CD4-positive, alpha-beta memory T cell (primary cell): ENCODE measurements at places on chromosomes 5 and 9.

GRCh38 chr5:150258130-150258529 is 31.4 kb downstream of the CAMK2A start:
- DNase-seq: no peak

DNA sequence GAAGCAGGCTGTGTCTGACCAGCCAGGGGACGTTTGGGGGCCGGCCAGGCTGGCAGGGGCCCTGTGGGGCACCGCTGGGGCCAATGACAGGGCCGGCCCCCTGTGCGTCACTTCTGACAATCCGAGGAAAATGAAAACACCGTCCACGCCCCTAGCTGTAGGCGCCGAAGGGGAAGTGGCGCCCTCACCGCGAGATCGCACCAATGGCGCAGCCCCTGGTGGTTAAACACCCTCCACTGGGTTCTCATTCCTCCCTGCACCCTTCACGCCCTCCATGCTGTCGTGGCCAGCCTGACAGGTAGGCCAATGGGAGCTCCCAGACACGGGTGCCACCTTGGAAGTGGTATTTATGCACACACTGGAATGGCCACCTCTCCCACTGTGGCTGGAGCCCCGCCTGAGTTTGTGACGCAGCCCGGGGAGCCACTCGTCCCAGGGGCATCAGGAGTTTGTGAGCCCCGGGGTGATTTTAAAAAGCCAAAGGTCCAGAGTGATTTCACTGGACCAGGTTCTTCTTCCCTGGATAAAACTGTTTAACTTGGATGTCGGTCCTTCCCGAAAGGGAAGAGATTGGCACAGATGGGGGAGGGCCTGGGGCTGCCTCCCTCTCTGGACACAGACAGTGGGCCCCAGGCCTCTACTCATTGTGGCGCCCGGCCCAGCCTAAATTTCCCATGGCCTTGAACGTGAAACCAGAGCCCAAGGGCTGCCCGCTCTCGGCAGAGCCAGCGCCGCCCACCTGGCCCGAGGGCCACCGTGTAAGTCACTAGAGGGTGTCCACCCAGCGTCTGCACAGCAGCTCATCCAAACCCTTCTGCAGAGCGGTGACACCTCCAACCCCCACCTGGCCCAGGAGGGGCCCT is 49.7 kb downstream of the NKD2 start:
- no peak for DNase-seq

GRCh38 chr5:172612771-172613170 is 28.3 kb upstream of the NEURL1B start:
- no peak for DNase-seq

- no peak for DNase-seq
These were observed 107.9 kb upstream of the PPP2R2B start for GRCh38 chr5:146986469-146986868.

DNA sequence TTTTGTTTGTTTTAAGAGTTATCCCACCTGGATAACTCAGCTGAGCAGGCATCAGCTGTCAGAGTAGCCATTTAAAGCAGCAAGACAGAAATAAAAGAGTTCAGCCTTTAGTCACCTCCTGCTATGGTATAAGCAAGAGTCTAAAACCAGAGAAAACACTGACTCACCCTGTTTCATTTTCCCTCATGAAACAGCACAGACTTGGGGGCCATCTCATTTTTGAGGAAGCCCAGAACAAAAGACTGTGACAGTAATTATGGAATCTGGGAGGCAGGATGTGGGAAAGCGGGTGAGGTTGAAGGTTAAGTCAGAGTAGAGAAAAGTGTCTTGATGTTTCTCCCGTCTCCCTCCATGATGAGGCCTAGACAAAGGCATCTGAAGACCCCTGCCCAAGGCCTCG is 90.2 kb upstream of the FAM174A start:
- DNase-seq: no peak

GRCh38 chr5:135535820-135536801 is at the start of gene NEUROG1:
Gene NEUROG1, minus strand, starts transcription at chr5:135535964. Its CDS starts 274 bp downstream, at chr5:135535690.
- no peak for DNase-seq

- no peak for DNase-seq
These were observed 90.5 kb downstream of the RASEF start for GRCh38 chr9:82972446-82972845.

DNA sequence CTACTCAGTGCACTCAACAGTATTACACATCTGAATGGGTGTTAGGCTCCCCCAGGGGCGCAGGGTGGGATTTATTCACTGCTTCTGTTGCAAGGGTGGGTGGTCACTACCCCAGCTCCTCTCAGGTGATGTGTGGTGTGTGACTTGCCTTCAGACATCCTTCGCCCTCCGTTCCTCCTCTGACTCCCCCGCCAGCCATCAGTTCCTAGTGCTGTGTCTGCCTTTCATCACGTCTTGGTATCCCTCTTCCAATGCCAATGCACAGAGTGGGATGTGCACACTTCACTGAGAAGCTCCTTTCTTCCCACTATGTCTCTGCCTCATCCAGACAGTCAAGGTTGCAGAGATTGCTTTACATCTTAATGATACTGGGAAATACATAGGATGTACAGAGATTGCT is 79.4 kb downstream of the SLIT3 start:
- no peak for DNase-seq

- no peak for DNase-seq
These were observed 6.2 kb downstream of the NOL6 start for GRCh38 chr9:33467526-33467925.

DNA sequence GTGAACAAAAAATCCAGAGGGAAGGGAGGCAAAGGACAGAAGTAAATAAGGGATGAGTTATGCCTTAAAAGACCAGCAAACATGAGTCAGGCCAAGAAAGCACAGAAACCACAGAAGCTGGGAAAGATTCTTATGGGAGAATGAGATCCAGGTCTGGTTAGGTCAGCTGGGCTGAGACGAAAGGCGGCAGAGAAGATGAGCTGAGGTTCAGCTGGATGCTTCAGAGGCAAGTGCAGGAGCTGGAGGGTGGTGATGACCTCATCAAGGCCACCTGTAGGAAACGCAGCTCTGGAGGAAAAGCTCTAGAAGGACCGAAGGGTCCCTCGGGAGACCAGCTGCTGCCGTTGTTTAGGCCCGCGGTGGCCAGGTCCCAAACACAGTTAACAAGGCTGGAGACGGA is 152.0 kb downstream of the MYO10 start:
- DNase-seq: no peak

- no peak for DNase-seq
These were observed 141.1 kb downstream of the ENC1 start for GRCh38 chr5:74499256-74500050.

GRCh38 chr5:33583332-33583731 is 142.6 kb downstream of the TARS1 start:
- DNase-seq: no peak

DNA sequence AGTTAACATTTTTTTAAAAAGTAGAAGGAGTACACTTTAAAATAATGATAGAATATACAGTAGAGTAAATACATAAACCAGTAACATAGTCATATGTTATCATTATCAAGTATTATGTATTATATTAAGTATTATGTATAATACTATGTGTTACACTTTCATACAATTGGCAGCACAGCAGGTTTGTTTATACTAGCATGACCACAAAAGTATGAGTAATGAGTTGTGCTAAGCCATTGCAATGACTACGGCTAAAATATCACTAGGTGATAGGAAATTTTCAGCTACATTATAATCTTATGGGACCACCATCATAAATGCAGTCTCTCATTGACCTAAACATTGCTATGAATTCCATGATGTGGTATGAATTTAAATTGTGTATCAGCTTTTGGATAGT is 506.0 kb downstream of the HTR1A start:
- DNase-seq: no peak

GRCh38 chr5:124461941-124462340 is 284.5 kb downstream of the ZNF608 start:
- DNase-seq: no peak

GRCh38 chr9:30997291-30997690 is 1387.2 kb upstream of the ACO1 start:
- DNase-seq: no peak

DNA sequence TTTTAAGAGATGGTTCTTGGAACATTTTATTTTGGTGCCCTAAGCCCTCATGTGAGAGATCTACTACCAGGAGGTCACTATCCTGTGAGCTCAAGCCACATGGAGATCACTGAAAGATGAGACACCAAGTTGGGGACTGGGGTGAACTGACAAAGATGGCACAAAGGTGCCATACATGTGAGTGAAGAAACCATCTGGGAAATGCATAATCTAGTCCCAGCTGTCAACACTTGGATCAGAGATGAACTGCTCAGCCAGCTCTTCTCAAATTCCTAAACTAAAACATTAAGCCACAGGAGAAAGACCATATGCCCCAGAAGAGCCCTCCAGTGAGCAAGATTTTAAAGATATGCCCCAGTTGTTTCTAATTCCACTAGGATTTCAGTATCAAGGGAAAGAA is 22.2 kb upstream of the MYOT start:
- no peak for DNase-seq

GRCh38 chr5:10627160-10627701 is 63.4 kb downstream of the ANKRD33B start:
- no peak for DNase-seq

- DNase-seq: no peak
These were observed 388.5 kb downstream of the CAAP1 start for GRCh38 chr9:26504057-26504456.

GRCh38 chr9:122130837-122131236 is 28.7 kb downstream of the NDUFA8 start:
- no peak for DNase-seq

DNA sequence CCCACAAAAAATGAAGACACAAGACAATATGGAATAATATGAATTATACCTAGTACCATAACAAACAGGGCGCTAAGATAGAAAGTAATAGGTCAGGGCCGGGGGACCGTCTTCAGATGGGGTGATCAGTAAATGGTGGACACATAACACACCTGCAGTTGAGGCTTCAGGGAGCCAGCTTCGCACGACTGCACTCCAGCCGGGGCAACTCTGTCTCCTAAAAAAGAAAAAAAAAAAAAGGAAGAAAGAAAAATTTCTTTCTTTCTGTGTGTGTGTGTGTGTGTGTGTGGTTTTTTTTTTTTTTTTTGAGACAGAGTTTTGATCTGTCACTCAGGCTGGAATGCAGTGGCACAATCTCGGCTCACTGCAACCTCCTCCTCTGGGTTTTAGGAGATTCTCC is 75.0 kb upstream of the HSPA9 start:
- no peak for DNase-seq

GRCh38 chr5:114317751-114318150 is 44.1 kb upstream of the KCNN2 start:
- no peak for DNase-seq

DNA sequence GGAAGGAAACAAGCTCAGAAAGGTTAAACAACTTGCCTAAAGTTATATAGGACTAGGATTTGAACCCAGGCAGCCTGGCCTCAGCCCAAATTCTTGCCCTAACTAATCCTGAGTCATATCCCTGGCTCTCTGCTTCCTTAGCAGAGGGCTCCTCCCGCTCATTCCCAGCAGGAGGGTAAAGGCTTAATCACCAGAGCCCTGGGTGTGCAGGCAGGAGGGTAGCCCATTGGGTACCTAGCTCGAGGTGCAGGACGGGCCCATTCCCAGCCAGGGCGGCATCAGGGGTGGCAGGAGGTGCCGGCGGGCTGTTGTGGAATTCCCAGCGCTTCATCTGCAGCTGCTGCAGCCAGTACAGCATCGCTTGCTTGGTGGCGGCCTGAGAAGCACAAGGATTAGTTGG is 3.9 kb downstream of the TBC1D2 start:
- DNase-seq: no peak

DNA sequence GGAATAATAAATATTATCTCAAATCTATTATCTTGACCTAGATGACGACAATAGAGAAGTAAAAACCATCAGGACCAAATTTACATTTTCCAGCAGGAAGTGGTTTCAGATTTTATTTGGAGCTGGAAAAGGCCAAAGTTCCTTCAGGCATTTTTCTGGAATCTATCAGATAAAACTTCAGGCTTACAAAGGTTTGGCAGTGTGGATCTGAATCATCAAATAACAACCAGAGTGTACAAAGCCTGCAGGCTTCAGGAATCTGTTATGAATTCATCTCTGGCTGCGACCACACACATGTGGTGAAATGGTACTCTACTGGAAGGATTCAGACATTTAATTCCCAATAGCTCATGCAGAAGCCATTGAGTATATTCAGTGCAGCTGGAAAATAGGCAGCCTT is 726.4 kb upstream of the GRAMD2B start:
- no peak for DNase-seq

DNA sequence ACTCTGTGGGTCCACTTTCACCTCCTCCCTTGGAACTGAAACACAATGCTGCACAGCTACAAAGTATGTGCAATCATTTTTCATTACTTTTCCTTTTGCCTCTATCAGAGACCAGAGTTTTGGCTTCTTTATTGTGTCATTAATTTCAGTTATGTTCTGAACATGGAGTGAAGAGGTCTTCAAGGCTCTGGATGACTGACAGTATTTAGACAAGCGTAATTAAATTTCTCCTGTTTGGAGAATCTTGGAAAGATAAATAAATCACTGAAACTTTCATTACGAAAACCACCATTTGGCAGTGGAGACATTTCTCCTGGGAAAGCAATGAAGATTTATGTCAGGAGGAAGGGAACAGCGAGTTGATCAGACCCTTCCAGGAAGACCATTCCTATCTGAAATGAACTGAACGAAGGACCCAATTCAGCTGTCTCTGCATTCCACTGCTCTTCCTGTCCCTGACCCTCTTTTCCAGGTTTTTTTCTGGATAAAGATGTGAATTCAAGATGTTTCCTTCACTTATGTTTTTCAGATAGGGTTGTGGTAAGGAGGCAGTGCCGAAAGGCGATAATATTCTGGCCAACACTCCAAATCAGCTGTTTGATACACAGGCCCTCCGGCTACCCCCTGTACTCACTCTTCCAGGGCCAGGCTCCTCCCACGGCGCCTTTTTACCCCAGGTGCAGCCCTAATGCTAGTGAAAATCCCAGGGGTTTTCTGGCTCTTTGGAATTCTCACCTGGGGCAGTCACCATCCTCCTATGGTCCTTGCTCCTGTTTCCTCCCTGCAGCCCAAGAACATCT is 77.2 kb upstream of the OSMR start:
- no peak for DNase-seq

DNA sequence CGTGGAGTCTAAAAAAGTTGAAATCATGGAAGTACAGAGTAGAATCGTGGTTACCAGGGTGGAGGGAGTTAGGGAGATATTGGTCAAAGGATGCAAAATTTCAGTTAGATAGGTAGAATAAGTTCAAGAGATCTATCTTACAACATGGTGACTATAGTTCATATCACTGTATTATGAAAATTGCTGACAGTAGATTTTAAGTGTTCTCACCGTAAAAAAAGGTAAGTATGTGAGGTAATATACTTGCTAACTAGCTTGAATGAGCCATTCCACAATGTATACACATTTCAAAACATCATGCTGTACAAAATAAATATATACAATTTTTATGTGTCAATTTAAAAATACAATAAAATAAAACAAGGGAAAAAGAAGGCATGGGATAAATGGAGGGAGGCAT is 392.1 kb downstream of the CAAP1 start:
- no peak for DNase-seq
